NCI-H2081 (cell line): ENCODE measurements at places on chromosomes 5 and 9.

DNA sequence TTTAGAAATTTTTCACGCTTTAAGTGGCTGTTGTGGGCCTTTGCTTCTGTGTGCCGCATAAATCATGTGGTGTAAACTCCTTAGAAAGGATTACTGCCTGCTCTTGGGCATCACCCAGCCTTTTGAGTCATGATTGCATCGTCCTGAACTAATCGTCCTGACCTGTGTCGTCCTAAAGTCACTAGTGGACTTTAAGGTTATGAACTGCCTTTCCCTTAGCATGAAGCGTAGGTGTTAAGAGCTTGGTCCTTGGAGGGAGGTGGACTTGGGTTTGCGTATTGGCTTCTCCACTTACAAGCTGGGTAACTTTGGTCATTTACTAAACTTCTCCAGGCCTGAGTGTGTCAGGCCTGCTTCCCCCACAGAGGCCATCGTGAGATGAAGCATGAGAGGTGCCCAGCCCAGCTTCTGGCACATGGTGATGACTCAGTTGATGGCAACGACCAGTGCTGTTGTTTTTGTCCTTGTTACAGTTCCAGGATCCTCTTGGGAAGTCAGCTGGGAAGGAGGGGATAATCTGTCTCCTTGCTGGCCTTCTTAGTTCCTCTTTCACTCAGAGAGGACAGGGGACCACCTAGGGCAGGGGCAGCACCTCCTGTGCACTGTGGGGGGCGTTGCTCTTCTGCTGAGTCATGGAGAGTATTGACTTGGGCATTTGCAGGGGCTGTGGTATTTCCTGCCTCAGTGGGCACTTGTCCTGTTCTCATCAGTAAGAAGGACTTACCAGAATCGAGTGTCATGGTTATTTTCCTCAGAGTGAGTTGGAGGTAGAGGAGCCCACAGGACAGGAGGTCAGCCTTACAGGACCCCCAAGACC, 54.2 kb upstream of the NCS1 start:
- DNase-seq: no peak

DNA sequence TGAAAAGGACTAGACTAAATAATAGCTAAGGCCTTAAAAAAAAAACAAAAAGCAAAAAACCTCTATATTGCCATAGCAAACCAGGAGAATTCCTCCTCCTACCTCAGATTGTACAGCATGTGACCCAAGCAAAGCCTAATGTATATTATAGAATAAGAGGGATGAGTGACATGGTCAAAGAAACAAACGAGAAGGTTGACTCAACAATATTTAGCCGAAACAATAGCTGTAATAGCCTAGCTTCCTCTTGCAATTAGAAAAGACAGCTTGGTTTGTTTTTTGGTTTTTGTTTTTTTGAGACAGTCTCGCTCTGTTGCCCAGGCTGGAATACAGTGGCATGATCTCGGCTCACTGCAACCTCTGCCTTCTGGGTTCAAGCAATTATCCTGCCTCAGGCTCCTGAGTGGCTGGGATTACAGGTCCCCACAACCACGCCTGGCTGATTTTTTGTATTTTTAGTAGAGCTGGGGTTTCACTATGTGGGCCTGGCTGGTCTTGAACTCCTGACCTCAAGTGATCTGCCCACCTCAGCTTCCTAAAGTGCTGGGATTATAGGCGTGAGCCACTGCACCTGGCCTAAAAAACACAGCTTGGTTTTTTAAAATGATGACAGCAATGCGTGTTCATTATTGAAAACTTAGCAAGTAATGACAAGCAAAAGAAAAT, 5.6 kb downstream of the NLN start:
- no peak for DNase-seq

GRCh38 chr5:63118221-63118620, 539.6 kb downstream of the LRRC70 start:
- DNase-seq: no peak

GRCh38 chr5:83568186-83568585, 96.6 kb downstream of the VCAN start:
- no peak for DNase-seq

GRCh38 chr9:32554107-32554506, 1.7 kb upstream of the TOPORS start:
- no peak for DNase-seq

GRCh38 chr9:35904338-35904737, 1.7 kb upstream of the HRCT1 start:
- DNase-seq: no peak

DNA sequence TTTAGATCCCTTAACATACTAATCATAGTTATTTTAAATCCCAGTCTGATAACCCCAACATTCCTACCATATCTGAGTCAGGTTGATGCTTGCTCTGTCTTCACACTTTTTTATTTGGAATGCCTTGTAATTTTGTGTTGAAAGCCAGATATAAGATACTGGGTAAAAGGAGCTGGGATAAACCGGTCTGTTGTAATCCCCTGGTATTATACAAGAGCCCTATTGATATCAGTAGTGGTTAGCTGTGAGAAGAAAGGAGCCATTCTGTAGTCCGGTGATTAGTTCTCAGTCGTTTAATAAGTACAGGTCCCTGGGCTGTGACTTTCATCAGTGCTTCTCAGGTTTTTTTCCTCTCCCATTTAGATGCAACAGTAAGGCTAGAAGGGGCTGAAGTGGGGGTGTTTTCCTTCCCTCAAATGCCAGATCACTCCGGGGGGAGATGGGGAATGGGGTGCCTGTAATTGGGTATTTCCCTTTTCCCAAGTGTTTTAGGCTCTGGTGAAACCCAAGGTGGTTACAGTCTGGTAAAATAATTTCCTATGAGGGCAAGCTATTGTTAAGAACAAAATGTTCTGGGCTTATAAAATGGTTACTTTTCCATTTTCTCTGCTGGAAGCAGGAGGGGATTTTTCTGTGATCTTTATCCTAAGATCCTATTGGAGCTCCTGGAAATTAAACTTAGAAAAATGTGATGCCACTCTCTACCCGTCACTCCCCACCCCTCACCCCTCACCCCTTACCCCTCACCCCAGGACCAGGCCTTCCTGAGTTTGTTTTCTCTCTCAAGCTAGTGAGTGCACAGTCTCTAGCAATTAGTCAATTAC, 72.7 kb downstream of the KCNN2 start:
- DNase-seq: no peak

DNA sequence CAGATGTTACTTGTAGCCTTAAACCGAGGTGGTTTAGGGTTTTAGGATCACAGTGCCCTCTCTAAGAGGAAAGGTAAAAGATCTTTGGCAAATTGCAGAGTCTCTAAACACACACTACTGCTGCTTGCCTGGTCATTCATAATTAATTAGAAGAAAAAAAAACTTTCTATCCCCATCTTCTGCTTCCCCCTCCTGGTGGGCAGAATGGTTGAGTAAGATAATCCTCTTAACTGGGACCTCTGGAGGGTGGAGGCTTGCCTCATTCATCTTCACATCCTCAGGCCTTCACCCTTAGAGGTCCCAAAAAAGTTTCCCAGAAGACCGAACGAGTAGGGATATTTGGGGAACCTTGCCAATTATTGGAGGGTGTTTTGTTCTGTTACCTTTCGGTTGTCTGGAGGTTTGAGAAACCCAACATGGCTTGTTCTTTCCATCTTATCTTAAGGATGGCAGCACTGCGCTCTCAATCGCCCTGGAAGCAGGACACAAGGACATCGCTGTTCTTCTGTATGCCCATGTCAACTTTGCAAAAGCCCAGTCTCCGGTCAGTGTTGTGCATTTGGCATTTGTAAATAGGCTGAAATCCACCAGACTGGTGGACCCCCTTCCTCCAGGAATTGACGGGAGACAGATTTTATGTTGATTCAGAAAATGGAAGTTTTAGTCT, 97.3 kb upstream of the DMRT1 start:
- no peak for DNase-seq

DNA sequence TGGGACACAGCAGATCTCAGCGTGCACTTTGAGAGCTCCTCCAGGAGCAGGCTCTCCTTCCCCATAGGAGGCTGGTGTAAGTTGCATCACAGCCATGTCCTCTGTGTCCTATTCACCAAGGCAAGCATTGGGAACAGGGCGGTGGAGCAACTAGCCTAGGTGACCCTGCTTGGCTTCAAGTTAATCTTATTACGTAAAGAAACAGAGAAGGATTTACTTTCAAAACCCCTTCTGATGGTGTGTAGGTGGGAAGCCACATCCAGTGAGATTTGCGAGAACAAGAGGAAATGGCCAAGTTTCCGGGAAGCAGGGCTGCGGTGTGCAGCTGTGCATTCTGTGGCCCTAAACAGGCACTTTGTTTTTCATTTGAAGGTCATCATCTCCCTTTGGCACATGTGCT, 80.2 kb downstream of the TRIO start:
- no peak for DNase-seq

- DNase-seq: no peak
These were observed 299.8 kb upstream of the NUDT12 start for GRCh38 chr5:103862398-103862797.

- DNase-seq: no peak
These were observed 33.6 kb downstream of the HTR4 start for GRCh38 chr5:148620696-148621095.

- DNase-seq: no peak
These were observed 375.0 kb upstream of the RGMB start for GRCh38 chr5:98398465-98398864.

DNA sequence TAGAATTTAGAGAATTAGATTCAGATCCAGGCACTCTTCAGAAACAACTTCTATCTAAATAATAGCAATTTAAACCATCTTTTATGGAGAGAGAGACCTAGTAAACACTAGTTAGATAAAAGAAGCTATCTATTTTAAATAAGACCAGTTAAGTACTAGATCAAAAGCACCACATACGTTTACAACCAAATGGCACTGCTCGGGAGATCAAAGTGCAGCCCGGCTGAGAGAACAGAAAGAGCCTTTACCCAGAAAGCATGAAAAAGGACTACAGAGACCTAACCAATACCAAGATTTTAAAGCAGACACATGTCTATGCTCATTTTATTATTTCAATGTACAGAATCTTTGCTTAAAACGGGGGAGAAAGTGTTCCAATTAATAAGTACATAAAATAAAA, 30.8 kb downstream of the LIX1 start:
- DNase-seq: no peak

DNA sequence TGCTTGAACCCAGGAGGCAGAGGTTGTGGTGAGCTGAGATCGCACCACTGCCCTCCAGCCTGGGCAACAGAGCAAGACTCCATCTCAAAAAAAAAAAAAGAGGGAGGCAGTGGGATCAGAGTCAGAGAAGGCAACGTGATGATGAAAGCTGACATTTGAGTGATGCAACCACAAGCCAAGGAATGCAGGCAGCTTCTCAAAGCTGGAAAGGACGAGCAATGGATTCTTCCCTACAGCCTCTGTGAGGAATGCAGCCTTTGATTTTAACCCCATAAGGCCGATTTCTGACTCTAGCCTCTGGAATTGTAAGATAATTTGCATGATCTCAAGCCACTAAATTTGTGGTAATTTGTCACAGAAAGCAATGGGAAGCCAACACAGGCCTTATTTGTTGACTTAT, 9.8 kb downstream of the TGFBI start:
- no peak for DNase-seq

GRCh38 chr5:107919969-107920368, 249.2 kb upstream of the EFNA5 start:
- no peak for DNase-seq

GRCh38 chr9:20622330-20623020, at the start of gene MLLT3:
Gene MLLT3, minus strand, starts transcription at chr9:20622499.
- DNase-seq: peak; percentile 97

GRCh38 chr5:156328161-156328560, 1.2 kb downstream of the SGCD start:
- no peak for DNase-seq
